ENCODE measurements at places on chromosomes 2 and 18.

GRCh38 chr2:239274391-239275043, 126.3 kb downstream of the HDAC4 start:
- DNase-seq: no peak

- no peak for DNase-seq
These were observed 47.0 kb upstream of the CABLES1 start for GRCh38 chr18:23088310-23088709.

DNA sequence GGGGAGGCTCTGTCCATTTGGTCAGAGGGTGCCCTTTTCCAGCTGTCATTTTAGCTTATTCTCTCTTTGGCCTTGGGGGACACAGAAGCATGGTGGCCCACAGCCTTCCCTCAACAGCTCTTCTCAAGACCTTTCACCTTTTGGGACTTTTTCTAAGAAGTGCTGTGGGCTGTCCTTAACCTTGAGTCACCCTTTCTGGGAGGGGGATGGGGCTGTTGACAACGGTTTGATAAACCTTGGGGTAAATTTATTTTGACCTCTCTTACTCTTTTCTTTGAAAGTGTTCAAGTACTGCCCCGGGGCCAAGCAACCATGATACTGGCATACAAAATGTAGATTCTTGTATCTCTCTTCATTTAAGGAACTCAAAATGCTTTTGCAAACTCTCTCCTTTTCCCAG, 13.7 kb downstream of the IGFBP5 start:
- DNase-seq: no peak

- DNase-seq: no peak
These were observed 212.1 kb downstream of the LDLRAD4 start for GRCh38 chr18:13430663-13431062.

GRCh38 chr18:9734189-9734588, 26.1 kb downstream of the RAB31 start:
- no peak for DNase-seq

- no peak for DNase-seq
These were observed 94.0 kb downstream of the AQP4 start for GRCh38 chr18:26771524-26771923.

DNA sequence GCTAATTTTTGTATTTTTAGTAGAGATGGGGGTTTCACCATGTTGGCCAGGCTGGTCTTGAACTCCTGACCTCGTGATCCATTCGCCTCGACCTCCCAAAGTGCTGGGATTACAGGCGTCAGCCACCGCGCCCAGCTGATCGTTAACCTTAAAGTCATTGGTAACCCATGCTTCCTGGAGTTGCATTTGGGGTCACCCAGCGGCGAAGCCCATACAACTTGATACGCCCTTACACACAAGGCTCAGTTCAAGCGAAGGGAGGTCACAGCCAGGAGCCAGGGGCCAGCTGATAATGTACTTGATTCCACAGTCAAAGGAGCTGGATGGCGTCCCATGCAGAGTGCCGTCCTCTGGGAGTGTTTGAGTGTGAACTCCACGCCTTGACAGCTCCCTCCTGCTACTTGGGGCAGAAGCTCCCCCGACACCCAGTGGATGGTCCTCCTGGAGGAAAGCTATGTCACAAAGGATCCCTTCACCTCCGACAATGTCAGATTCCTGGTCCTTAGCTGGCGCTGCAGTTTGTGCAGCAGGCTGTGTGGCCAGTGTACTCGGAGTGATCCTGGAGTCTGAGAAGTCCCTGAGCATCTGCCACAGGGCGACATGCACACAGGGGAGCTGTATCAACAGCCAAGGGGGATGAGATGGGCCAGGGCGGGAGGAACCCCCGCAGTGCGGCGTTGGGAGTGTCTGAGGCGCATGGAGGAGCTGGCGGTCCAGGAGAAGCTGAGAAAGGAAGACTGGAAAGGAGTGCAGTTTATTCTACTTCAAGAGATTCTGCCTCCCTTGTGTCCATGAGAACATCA, 7.9 kb downstream of the CLHC1 start:
- DNase-seq: no peak

DNA sequence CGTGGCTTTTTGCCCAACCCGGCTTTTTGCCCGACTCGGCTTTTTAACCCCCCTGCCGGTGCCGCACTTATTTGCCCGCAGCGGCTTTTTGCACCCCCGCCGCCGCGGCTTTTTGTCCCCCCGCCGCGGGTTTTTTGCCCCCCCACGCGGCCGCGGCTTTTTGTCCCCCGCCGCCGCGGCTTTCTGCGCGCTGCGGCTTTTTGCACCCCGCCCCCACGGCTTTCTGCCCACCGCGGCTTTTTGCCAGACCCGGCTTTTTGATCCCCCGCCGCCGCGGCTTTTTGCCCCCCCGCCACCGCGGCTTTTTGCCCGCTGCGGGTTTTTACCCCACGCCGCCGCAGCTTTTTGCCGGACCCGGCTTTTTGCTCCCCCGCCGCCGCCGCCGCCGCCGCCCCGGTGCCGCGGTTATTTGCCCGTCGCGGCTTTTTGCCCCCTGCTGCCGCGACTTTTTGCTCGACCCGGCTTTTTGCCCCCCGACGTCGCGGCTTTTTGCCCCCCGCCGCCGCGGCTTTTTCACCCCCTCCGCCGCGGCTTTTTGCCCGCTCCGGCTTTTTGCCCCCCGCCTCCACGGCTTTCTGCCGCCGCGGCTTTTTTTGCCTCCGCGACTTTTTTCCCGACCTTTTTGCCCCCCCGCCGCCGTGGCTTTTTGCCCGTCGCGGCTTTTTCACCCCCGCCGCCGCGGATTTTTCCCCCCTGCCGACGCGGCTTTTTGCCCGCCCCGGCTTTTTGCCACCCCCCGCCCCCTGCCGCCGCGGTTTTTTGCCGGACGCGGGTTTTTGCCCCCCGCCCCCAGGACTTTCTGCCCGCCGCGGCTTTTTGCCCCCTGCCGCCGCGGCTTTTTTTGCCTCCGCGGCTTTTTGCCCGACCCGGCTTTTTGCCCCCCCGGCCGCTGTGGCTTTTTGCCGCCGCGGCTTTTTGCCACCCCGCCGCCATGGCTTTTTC, 2786.5 kb downstream of the RPIA start:
- DNase-seq: no peak

DNA sequence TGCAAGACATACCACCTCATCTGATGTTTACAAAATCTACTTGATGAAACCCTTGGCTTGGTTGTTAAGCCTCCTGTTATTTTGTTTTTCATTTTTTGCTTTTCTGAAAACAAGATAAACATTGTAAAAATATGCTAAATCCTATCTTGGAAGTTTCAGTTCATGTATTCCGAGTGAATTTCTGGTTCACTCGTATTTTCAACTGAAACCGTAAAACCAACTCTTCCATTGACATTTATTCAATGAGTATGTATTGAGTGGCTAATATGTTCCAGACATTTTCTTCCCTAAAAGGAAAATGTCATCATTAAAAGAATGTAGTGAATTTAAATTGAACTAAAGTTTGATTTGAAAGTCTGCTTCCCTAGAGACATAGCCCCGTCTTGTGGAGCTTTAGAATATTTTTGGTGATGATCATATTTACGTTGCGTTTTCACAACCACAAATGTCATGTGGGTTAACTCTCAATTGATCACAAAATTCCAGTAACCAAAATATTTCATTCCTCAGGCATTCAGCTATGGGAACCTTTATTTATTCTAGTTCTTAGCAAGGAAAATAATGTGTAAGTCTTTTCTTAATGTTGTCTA, 204.2 kb downstream of the MBD2 start:
- no peak for DNase-seq

- no peak for DNase-seq
These were observed 188.6 kb downstream of the MYCN start for GRCh38 chr2:16128746-16129610.

DNA sequence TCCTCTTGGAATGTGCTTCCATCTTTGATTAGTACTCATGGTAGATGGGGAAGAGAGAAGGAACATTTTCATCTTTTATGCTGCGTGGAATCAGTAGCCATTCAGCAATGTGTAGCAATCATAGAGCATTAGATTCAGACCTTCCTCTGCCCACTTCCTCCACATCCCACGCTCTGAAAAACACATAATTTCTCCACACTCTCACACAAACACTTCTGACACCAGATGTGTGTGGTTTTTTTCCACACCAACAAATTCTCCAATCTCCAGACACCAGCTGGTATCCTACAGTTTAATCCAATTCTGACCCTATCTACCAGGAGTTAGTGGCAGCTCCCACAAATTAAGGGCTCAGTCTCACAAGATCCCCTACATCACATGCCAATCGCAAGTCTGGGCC, 103.3 kb downstream of the AOX1 start:
- no peak for DNase-seq

GRCh38 chr2:63875131-63875527, 33.4 kb downstream of the UGP2 start:
- no peak for DNase-seq

- no peak for DNase-seq
These were observed 583.6 kb upstream of the PIK3C3 start for GRCh38 chr18:41371156-41372045.

DNA sequence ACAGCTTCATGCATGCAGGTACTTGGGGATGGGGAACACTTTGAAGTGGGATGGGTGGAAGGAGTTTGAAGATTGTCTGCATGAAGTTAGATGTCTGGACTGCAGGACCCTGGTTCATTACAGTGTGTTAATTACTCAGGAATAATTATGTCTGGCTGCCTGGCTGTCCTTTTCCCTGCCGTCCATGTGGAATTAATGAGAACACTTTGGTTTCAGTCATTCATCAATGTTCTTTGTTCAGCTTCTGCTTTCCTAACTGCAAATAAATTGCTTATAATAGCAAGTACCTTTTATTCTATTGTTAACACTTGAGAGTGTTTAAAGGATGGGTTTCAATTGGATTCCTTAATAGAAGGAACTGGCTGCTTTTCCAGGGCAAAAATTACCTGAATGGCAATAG, 35.8 kb downstream of the MTCL1 start:
- DNase-seq: peak; percentile 13

DNA sequence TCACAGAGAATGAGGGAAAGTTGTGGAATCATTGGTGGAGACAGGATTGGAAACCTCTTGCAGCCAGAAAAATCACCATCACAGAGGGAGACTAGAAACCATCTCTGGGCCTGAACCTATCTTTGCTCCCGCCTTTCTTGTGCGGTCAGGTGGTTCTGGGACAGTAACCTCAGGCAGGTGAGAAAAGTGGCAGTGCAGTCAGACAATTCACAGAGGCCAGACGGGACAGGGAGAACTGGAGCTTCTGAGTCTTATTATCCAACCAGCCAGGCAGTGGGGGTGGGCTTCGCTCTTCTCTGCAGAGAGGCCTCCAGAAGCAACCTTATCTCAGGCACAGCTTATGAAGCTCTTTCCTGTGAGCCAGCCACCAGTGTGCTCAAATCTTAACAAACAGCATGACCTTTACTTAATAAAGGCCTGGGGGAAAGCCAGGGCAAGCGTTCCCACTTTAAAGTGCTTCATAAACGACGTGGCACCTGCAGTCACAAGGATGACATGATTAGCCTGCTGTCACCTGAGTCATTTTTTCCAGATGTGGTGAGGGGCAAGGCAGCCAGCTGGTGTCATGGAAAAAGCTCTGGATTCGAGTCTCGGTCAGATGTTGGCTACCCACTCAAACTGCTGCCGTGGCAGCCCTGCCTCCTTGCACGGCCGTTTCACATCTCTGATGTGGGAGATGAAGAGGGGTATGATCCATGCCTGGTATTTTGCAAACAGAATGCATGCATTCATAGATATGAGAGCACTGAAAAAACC, 109.7 kb downstream of the B3GNT2 start:
- no peak for DNase-seq

DNA sequence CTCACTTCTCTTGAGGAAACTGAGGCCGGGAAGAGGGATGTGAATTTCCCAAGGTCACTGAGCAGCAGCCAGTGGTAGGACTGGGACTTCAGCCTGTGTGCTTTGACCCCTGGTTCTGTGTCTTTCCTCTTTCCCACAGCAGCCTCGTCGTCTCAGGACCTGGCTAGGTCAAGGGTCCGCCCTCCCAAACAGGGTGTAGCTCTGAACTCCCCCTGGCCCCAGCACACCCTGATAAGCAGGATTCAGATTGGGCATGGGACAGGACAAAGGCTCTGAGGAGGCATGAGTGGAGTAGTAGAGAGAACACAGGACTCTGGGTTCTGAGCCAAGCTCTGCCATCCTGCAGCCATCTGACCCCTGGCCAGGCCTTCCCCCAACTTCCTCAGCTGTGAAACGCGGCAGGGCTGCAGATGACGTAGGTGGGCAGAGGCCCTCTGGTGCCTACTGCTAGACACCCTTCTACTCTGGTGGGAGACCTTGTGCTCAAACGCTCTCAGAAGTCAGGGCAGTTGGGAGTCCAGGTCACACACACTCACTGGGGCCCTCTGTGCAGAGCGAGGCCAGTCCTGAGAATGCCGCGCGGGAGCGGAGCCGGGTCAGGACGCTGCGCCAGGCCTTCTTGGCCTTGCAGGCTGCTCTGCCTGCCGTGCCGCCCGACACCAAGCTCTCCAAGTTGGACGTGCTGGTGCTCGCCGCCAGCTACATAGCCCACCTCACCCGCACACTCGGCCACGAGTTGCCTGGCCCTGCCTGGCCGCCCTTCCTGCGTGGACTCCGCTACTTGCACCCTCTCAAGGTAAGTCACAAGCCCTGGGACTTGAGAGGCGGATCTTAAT, 984 bp downstream of the TCF23 start:
- no peak for DNase-seq

GRCh38 chr18:50159654-50160046, 35.3 kb downstream of the MYO5B start:
- DNase-seq: no peak

- DNase-seq: no peak
These were observed 195.6 kb upstream of the COPS8 start for GRCh38 chr2:236889791-236890704.

DNA sequence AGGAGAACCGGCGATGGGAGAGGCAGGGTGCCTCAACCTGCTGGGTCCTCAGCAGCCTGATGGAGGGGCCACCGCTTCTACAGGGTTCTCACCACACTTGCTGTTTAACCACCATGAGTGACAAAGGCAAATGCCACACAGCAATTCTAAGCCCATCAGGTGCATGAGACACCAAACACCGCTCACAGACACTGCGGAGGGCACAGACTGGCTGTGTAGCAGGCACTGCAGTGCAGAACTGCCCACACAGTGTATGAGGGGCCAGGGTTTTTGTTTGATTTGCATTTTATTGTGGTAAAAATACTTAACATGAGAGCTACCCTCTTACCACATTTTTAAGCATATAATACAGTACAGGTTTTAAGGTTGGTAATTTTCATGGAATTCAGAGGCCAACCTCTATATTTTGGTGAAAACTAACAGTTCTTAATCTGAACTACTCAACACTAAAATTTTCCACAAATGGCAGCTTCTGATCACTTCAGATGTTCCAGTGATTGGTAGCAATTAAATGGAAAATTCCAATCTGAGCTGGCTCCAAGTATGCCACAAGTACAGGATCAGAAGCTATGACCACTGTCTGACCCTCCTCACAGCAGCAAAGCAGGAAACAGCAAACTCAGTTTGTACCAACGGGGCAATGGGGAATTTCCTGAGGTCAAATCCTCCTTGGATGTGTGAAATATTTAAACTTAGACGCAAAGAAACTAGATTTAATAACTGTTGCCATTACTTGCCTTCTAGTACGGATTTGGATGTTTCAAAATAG, 67.7 kb downstream of the FAM210A start:
- no peak for DNase-seq

- no peak for DNase-seq
These were observed 298.6 kb upstream of the MAP2 start for GRCh38 chr2:209125291-209125690.

- no peak for DNase-seq
These were observed 14.6 kb upstream of the SEMA4C start for GRCh38 chr2:96884299-96885094.

Data from NCI-H1694 (cell line).